ENCODE measurements at places on chromosomes 3 and 15. TPM values are rescaled to one million over a fixed set of nuclear protein-coding genes. Genes with fewer than 3 reads are reported as not detected.

HIGD1A gene
- total RNA-seq, result 137 TPM

LRRFIP2 gene
- total RNA-seq, result 56.9 TPM

ANKRD63 gene
- total RNA-seq, result 2.4 TPM

TNK2 gene
- 31.4 TPM for total RNA-seq

PSTPIP1 gene
- total RNA-seq, result 5.3 TPM

- no peak for DNase-seq
These were observed 15.8 kb upstream of the SAMMSON start for GRCh38 chr3:69983546-69984265.

- DNase-seq, result no peak
These were observed 781 bp upstream of the CYP1A1 start for GRCh38 chr15:74725845-74726773.

DNA sequence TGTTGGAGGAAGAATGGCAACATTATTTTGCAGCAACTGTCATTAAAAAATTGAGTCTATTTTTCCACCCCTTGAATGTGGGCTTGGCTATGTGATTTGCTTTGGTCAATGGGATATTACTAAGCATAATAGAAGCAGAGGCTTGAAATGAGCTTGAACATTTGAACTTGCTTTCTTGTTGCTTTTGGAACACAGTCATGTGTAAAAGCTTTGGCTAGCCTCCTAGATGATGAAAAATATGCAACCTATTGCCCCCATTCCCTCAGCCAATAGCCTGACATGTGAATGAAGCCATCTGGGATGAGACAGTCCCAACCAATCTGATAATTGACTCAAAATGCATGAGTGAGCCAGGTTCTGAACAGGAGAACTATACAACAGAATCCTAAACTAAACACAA is 78.4 kb downstream of the PLSCR2 start:
- DNase-seq, result peak; percentile 52

DNA sequence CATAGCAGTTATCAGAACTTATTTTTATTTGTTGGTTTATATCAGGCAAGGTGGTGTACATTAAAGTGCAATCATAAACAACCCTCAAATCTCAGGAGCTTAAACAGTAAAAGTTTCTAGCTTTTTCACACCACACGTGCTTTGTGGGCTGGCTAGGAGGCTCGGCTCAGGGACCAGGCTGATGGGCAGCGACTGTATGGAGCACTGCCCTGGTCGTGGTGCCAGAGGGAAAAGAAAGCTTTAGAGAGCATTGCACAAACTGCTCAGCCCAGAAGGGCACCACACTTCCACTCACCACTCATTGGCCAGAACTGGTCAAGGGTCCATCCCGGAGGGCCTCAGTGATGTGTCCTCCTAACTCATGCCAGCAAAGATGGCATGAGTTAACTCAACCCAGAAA is 123.2 kb downstream of the AQP9 start:
- no peak for DNase-seq

DNA sequence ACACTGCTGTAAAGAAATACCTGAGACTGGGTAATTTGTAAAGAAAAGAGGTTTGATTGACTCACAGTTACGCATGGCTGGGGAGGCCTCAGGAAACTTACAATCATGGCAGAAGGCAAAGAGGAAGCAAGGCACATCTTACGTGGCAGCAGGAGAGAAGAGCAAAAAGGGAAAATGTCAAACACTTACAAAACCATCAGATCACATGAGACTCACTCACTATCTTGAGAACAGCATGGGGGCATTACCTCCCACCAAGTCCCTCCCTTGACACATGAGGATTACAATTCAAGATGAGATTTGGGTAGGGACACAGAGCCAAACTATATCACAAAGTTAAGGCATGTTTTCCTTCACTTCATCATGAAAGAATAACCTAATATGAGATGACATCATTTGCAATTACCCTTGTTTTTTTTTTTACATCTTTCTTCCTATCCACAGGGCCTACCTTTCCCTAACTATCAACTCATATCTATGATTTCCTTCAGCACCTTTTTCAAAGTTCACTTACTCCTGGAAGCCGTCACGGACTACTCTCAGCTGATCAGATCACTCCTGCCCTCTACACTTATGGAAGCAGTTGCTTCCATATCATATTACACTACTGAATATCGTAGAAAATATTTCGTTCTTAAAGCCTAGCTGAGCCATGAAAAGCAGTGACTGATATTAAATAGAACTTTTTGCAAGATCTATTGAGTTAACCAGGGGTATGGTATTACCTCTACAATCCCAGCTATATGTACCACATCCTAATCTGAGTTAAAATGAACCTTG is 25.5 kb upstream of the ATP8B4 start:
- peak; percentile 26 for DNase-seq

GRCh38 chr15:94375997-94376396 is 144.6 kb downstream of the MCTP2 start:
- DNase-seq, result no peak

DNA sequence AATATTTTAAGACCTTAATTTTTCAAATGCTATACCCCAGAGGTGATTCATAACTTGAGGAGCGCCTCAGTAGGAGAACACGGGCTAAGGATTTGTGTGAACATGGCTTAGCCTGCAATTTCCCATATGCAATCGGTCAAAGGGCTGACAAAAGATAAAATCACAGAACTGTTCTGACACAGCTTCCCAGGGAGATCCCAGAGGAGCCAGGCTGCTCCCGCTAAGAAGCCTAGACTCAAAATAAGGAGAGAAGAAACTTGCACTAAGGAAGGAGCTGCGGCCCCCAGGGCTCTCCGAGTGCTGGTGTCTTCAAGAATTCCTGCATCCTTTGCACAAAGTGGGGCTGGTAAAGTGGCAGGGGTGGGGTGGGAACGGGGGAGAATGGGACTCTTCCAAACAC is 106.3 kb upstream of the DLG1 start:
- no peak for DNase-seq

- no peak for DNase-seq
These were observed 3.6 kb downstream of the PLCL2 start for GRCh38 chr3:16888356-16888755.

Measured in tongue (tissue), 3 donors.